ENCODE measurements at places on chromosomes 1 and 21.
A peak's percentile ranks its signal among the peaks of the same experiment; 100 is the strongest.

DNA sequence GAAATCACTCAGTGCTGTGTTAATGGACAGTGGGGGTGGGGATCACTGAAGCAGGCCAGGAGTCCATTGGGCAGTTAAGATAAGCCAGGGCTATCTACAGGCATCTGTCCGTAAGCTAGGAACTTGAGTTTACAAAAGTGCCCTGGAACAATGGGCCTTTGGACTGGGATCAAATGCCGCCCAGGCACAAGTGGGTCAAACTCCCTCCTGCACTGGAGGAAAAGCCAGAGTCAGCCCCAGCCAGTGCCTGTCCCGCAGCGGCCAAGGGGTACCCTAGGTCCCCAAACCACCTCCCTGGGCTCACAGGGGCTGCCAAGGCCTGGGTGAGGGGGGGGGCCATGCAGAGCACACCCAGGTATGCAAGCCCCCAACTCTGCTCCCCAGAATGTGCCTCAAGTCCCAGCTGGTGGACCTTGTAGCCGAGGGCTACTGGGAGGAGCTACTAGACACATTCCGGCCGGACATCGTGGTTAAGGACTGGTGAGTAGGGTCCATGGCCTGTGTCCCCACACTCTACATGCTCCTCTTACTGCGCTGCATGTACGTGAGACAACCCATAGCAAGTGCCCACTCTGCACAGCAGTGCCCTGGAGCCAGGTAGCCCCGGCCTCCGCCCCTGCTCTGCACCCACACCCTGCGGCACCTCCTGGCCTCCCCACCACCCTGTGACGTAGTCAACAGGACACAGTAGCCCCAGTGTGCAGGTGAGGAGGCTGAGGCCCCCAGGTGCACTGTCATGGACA, 7.7 kb downstream of the FBXO6 start:
- DNase-seq: no peak

DNA sequence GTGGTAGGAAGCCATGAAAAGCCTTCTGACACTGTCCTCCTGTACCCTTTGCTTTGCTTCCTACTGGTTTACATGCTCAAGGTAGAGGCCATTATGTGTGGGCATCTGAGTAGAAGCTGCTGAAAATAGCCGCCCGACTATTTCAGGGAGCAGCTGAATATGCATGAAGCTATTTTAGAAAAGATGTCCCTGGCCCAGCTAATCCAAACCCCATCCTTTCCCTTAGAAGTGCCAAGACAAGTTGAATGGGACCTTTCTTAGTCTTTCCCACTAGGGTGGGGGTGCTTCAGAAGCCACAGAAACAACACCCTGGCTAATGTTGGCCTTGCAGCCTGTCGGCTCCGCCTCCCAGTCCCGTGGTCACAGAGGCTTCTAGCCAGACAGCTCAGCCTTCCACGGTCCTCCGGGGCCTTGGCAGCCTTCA, 205.1 kb upstream of the EDN2 start:
- DNase-seq: peak; percentile 31

- no peak for DNase-seq
Observed at GRCh38 chr1:175320804-175321203, 128.2 kb upstream of the KIAA0040 start.

GRCh38 chr1:160204526-160205241, 500 bp upstream of the PEA15 start:
- DNase-seq: no peak

GRCh38 chr1:157104598-157105293, 5.1 kb upstream of the ETV3L start:
- no peak for DNase-seq

DNA sequence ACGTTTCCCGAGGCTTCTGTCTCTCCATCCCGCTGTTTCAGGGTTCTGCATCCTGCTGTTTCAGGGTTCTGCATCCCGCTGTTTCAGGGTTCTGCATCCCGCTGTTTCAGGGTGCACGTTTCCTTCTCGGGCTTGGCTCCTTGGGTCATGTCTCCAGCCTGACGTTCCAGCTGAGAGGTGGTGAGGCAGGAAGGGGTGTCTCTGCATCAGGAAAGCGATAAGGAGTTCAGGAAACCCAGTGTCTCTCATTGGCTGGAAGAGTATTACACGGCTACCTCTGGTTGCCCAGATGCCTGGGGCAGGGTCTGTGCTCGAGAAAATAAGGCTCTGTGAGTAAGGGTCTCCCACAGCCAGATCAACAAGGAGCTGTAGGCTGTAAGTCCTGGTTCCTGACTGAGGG, 21.1 kb downstream of the ADARB1 start:
- DNase-seq: no peak

GRCh38 chr1:54413295-54413694, 7.1 kb upstream of the SSBP3 start:
- DNase-seq: peak; percentile 56

GRCh38 chr1:98355656-98356383, 305.7 kb upstream of the SNX7 start:
- DNase-seq: peak; percentile 67

- DNase-seq: no peak
Observed at GRCh38 chr1:109138358-109138757, 24.4 kb downstream of the ELAPOR1 start.

DNA sequence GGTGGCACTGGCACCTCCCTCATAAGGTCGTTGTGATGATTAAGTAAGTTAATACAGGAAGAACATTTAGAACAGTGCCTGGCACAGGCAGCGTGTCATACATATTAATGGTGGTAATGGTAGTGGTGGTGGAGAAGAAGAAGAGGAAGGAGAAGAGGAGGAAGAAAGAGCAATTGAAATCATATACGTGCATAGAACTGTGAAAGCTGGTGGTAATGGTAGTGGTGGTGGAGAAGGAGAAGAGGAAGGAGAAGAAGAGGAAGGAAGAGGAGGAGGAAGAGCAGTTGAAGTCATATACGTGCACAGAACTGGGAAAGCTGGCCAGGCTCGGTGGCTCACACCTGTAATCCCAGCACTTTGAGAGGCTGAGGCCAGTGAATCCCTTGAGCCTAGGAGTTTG, 121.3 kb upstream of the HOOK1 start:
- no peak for DNase-seq

GRCh38 chr1:82778612-82779011, 977.9 kb downstream of the ADGRL2 start:
- no peak for DNase-seq

DNA sequence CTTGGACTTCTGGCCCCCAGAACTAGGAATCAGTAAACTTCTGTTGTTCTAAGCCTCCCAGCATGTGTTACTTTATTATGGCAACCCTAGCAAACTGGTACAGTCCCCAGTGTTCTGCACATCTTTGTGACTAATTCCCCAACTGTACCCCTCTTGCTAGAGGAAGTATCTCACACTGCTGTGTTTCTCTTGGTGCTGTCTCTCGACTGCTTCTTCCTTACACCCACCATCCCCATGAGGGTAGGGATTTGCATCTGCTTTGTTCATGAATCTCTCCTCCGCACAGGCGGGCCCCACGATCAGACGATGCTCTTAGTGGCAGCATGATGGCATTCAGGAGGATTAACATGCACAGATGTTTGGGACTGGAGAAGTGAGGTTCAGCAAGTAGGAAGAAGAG, 46.7 kb downstream of the CLIC6 start:
- DNase-seq: no peak

- peak; percentile 89 for DNase-seq
Observed at GRCh38 chr1:61043010-61043820, 39.1 kb upstream of the NFIA start.
